ENCODE measurements at places on chromosomes 3 and 15. TPM values are rescaled to one million over a fixed set of nuclear protein-coding genes. Genes with fewer than 3 reads are reported as not detected.

GRCh38 chr3:133025546-133025945, 12.6 kb upstream of the TMEM108 start:
- no peak for DNase-seq

- DNase-seq: no peak
Observed at GRCh38 chr3:12890610-12891390, 49.4 kb upstream of the RPL32 start.

GRCh38 chr3:124860599-124860998, 26.6 kb downstream of the ITGB5 start:
- DNase-seq: no peak

DNA sequence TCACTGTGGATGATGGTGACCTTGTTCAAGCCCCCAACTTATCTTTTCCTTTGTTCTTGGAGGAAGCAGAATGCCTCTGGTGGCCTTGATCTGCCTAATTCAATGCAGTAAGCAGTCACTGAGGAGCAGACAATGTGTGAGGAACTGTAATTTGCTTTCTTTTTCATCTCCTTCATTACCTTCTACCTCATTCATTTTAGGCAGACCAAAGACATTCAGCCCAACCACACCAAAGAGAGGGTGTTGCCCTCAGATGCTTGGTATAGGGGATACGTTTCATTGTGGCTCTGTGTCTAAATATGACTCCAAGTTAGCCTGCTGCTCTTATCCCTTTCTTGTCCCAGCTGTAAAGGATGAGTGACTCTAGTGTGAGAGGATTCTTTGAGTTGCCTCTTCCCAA, 15.3 kb downstream of the EXOSC7 start:
- DNase-seq: no peak

DNA sequence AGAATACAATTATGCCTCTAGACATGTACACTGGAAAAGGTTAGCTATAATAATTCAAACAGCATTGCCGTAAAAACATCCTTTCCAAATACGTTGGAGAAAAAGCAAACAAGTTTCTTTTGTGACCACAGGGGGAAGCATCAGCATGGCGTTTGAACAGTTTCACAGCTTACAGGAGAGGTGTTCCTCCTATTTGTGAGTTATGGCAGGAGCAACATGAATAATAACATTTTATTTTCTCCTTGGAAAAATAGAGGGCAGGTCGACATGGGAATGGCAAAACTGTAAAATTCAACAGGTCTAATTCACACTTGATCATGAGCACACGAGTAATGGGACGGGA, 39.7 kb upstream of the GADL1 start:
- no peak for DNase-seq

GRCh38 chr15:41585127-41586047, 26.4 kb downstream of the TYRO3 start:
- peak; percentile 53 for DNase-seq

DNA sequence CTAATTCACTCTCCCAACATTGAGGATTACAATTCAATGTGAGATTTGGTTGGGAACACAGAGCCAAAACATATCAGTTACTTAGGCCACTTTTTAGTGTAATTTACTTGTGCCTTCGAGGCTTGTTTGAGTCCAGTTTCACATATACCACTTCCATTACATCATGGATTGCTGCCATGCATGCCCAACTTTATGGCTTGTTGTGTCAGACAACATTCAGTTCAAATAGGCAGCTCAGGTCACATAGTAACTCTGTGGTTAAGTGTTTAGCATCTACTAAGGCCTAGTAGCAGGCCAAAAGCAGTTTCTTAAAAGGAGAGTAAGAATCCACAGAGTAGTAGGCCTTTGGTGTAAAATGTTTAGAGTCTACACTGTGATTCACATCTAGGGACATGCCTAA, 164.3 kb upstream of the GMNC start:
- DNase-seq: no peak

- DNase-seq: no peak
Observed at GRCh38 chr15:73108676-73109075, 56.4 kb downstream of the NEO1 start.

DNA sequence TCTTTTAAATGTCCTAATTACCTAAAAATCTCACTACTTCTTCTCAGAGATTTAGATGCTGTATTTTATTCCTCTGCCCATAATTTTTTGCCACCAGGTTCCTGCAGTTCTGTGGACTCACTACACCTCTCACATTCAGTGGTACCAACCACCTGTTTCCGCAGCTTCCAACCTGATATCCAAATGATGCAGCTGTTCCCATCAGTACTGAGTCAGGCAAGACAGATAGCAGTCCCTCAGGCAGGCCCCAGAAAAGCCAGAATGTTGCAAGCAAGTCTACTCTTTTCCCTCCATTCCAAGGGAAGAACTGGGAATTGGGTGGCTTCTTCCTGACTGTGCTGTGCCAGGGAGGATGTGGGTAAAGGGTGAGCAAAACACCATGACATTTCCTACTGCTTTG, 39.0 kb downstream of the MNS1 start:
- no peak for DNase-seq

GRCh38 chr15:88865498-88866099, 29.7 kb downstream of the HAPLN3 start:
- DNase-seq: no peak

DNA sequence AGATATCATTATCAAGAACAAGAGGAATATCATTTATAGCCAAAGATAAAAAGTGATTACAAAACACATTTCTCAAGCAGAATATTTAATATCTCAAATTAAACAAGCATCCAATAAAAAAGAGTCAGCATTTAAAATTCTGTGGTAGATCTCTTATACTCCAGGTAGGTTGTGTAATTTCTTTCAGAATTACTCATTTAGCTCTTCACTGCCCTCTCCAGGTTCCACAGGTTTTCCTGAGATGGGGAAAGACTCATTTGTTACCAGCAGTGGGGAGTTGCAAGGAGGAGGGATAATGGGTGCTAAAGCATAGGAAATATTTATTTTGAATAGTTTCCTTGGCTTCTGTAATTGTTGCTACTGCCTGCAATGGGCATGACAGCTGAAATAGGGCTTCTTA, 83.1 kb upstream of the RASGRP1 start:
- DNase-seq: no peak

GRCh38 chr3:86788371-86788770, 202.6 kb downstream of the VGLL3 start:
- DNase-seq: no peak

DNA sequence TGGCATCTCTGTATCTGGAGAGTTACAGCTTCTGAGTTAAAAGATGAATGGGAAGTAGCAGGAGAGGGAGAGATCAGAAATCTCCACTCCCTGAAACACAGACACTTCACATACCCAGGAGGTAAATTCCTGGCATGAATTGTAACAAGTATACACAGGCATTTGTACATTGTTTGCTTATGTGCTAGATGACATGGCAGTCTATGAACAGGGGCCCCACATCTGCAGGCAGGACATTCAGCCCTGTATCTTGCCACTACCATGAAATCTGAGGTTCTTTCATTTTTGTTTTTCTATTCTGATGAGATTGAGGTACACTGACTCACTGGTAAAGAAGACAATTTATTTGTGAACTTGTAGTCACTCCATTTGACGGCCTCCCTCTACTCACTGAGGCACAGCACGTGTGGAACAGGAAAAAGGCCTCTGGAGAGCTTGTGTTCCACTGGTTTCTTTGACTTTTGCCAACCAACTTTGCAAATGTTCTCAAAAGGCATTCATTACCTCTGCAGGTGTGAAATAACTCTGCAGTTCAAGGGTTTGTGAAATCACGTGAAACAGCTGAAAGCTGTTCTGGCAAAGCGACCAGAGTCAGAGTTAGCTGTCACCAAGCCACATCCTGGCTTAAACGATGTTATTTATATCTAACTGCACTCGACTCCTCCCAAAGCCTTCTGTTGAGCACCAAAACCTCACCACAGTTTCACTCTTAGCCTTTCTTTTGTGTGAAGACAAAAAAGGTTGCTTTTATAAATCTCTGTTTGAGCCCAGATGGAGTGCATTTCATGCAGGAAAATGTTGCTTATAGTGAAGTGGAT, 401.3 kb upstream of the CFAP20DC start:
- no peak for DNase-seq

GRCh38 chr3:1609416-1609815, 489.2 kb upstream of the CNTN4 start:
- no peak for DNase-seq

GRCh38 chr3:114332342-114333179, 38.7 kb downstream of the TIGIT start:
- DNase-seq: no peak

- no peak for DNase-seq
Observed at GRCh38 chr3:12040902-12041301, 36.7 kb downstream of the SYN2 start.

- DNase-seq: no peak
Observed at GRCh38 chr3:100158918-100159330, 44.6 kb upstream of the FILIP1L start.

Gene CORO2B
- total RNA-seq: 3.2 TPM

Gene PAQR5
- 1.6 TPM for total RNA-seq

Gene ULK4
- 12.1 TPM for total RNA-seq

Gene MST1R
- 5.3 TPM for total RNA-seq

Gene SEMA6D
- 15.8 TPM for total RNA-seq

Gene SLC28A2
- not detected for total RNA-seq

Gene ZCWPW2
- 0.31 TPM for total RNA-seq

All from H9 (cell line).